GM03348 (cell line): ENCODE measurements at places on chromosomes 7 and 10.

DNA sequence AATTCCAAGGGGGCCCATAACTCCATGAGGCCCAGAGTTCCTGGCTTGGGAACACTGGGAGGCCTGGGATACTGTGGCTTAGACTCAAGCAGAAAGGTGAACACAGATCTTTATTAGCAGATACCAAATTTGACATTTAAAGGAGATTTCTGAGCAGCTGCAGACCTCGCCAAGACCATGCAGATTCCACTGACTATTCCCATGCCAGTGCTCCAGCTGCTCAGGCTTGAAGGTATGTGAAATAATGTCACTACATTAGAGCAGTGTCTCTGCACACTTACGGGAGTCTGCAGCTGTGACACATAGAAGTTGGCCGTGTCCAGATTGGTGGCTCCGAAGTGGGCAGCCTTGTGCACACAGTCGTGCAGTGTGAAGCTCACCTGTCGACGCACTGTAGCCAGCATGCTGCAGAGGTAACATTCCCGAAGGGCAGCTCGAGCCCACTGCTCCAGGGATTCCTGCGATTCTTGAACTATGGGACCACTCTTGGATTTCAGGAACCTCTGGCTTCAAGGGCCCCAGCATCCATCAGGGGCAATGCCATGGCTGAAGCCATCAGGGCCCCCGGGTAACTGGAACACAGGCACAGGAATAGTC lies 46.1 kb downstream of the SEPTIN7 start:
- no peak for DNase-seq

DNA sequence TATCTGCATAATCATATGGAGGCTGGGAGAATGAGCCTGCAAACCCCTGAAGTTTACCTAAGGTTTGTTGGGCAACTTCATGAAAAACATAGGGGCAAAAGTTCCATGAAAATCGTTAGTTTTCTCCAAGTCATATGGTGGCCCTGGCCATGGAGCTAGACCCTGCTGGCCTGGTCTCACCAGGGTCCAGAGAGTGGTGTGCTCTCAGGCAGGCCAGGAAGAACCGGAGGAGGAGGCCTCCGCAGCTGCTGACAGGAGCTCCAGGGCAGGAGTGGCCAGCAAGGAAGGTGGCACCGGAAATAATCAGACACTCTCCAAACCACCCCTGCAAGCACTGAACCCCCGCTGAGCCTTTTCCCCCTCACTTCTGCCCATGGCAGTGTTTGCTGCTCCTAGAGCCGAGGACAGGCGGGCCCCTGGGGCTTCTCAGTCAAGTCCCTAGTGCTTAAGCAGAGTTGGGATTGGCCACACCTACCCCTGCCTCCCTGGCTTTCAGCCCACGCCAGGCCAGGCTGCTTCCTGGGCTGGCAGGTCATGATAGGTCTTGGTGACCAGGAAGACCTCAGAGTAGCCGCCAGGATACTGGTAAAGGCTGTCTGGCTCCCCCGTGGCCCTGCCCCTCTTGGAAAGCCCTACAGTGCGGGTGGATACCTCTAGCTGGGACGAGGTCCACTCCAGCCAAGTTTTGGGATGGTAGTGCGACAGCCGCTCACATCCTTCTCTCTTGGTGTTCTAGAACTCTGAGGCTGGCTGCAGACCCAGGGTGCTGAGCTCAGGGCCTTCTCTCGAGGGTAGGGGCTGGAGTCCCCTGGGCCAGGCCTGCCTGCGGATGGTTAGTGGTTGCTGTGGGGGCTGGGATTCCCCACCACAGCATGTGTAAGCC lies 242.8 kb downstream of the MGMT start:
- no peak for DNase-seq

DNA sequence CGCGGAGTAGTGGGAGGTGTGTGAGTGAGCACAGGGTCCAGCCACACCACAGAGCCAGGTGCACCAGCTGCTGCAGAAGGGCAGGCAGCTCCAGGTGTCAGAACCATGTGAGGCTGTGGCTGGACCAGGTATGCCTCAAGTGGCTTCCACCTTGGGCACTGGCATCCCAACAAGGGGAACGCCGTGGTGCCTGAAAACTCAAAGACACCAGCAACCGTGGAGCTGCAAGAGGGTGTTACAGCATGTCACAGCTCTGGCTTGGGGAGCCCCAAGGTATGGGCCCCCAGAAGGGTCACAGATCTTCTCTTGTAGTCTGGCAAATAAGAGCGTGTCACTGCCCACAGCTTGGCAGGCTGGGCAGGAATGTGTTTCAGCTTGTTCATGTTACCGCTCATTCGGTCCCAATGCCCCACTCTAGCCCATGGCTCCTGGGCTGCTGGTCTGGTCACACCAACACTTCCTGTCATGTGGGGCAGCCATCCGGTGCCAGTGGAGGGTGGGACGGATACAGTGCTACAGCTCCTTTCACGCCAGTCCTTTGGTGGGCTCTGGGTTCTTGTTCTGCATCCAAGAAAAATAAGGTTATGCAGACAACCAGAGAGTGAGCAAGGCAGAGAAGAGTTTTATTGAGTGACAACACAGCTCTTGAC lies 29.8 kb downstream of the STRA8 start:
- no peak for DNase-seq

DNA sequence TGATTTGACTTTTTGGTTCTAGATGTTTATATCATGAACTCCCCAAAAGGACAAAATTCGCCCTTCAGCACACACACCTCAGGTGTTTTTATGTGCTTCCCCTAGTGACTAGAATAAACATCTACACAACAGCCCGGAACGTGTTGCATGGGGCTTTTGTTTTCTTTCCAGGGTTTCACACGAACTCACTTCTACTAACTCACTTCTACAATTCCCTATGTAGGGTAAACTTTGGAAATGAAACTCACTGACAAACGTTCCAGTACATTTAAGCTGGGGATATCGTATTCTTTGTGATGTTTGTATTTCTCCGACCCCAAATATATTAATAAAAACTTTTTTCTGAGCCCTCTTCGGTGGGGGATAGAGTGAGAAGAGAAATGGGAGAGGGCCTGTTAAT lies 1.4 kb downstream of the TRA2A start:
- peak; percentile 21 for DNase-seq

DNA sequence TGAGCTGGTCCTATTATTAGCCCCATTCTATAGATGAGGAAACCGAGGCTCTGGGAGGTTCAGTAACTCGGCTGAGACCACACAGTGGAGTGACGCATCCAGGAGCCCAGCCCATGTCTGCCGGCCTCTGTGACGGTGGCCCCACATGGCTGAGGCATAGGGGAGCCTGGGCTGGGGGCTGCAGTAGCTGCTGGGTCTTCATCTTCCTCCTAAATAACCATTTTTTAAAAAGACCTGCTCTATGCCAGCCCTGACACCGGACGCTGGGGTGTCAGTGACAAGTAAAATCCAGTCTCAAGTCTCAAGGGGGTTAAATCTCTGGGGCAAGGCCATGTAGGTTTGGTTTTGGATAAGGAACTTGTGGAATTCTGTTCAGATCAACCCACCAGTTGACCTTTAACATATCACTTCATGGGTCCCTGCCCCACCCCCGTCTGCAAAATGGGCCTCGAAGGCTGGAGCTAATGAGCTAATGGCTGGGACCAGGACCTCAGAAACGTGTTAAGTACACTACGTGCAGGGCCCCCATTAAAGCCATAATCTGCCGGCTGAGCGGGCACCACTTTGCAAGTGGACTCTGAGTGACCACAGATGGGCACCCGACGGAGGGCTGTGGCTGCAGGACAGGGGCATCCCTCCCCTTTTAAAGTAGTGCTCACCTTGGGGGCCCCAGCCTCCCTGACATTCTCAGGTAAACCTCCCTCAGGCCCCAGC lies 136.5 kb upstream of the UNC5B start:
- no peak for DNase-seq
